Colonic mucosa (tissue), 4 donors: ENCODE measurements at places on chromosomes 3 and 15. TPM values are rescaled to one million over a fixed set of nuclear protein-coding genes. Genes with fewer than 3 reads are reported as not detected.

Gene UNC13C
- total RNA-seq, result 0.05 TPM

Gene GNAT1
- total RNA-seq, result not detected

GRCh38 chr3:42492508-42493080 lies 9.8 kb upstream of the VIPR1 start:
- peak; percentile 18 for DNase-seq

GRCh38 chr3:138799822-138800221 lies 34.9 kb downstream of the PIK3CB start:
- no peak for DNase-seq

GRCh38 chr3:32143849-32144757 lies 37.7 kb downstream of the GPD1L start:
- peak; percentile 76 for DNase-seq

GRCh38 chr3:133797396-133798105 lies 8.1 kb upstream of the SRPRB start:
- no peak for DNase-seq

DNA sequence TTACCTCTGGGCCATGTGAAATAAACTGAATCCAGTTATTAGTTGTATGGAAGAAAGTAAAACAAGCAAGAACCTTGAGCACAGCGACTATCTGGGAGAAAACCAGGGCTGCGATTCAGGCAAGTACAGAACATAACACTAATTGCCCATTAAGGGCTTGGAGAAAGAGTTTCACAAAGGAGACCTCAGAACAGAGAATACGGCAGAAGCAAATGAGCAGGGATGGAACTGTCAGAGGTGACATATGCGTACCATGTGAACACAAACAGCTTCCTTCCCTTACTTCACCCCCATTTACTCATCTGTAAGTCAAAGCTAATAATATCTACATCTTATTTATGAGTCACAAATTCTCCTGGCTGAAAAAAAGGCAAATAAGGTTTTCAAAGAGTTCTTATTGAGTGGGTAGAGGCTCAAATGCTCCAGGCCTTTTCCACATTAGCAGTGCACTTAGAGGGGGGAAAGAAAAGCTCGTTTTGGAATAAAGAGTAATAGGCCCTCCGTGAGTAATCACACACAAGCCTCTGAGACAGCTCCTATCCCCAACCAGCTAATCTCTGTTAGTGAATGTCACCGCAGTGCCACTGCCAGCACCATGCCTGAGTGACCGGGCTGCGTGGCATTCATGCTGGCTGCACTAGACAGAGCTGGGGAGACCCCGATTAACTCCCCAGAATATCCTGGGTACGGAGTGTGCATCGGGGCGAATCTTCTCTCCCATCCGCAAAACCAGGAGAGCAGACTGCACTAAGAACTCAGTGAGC lies 2.6 kb downstream of the PCSK6 start:
- DNase-seq, result no peak

DNA sequence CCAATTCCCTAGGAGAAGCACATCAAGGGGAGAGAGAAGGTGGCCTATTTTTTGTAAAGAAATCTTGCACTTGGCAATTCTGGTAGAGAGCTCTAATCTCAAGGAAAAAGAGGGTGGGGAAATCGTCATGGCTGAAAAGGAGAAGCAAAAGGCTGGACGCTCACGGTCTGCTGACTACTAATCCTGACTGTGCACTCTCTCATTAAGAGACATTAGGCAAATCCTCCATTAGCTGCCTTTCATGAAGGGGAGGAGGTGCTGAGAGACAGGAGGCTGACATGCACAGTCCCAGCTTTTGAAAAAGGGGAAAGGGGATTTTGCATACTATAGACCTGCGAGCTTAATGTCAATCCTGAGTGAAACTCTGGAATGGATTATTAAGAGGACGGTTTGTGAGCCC lies 170.0 kb downstream of the NR2F2 start:
- no peak for DNase-seq

GRCh38 chr3:132654190-132654589 lies 5.4 kb downstream of the ACAD11 start:
- DNase-seq, result no peak

- no peak for DNase-seq
Observed at GRCh38 chr3:98613616-98614015, 20.2 kb upstream of the CPOX start.

- DNase-seq, result no peak
Observed at GRCh38 chr3:139664958-139665357, 12.8 kb downstream of the NMNAT3 start.

DNA sequence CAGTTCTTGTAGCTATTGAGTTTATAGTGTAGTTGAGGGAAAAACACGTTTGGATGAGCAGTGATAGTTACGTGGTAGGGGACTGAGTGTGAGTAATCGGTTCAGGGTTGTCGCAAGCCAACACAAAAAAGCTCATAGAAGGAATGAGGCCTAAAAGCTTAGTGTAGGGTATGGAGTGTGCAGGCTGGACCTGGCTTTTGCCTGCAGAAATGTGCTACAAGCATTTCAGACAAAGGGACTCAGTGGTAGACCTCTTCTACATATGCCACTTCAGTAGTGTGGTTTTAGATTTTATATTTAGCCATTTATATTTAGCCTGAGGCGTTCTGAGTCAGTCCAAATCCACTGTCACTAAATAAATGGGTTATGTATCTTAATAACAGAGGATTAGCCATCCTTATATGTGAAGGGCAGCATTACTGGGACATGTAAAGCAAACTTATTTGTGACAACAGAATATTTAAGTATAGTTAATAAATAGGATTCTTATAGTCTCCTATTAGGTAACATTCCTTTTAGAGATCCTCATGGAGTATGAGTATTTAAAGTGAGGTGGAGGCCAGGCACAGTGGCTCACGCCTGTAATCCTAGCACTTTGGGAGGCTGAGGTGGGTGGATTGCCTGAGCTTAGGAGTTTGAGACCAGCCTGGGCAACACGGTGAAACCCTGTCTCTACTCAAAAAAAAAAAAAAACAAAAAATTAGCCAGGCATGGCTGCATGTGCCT lies 21.8 kb downstream of the ATP2C1 start:
- DNase-seq, result no peak
